ENCODE measurements at places on chromosomes 16 and 17.

DNA sequence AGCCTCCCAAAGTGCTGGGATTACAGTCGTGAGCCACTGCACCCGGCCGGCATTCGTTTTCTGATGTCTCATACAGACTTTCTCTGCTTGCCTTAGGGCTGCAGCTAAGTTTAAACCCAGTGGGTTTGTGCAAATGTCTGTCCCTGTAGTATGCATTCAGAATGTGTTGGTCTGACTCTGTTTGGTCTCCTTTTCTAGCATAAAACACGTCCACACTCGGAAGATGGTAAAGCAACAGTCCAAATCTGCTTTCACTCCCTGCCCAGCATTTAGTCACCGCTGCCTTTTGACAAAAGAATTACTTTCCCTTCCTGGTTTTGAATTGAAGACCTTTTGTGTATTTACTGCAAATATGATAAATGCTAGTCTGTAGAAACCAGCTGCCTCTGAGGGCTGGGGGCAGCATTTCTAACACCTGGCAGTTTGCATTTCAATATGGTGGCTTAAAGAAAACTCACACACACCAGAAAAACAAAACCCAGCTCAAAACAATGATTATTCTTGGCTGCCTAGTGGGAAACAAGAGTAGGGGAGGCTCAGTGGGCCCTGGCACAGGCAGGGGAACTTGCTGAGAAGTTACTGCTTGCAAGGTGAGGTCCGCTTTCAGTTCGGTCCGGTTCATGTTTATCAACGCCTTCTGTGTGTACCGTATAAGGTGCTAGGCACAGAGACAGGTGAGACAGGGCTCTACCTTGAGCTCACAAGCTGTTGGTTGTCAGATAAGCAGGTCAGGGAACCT lies 56.9 kb downstream of the MSI2 start:
- DNase-seq, result no peak

DNA sequence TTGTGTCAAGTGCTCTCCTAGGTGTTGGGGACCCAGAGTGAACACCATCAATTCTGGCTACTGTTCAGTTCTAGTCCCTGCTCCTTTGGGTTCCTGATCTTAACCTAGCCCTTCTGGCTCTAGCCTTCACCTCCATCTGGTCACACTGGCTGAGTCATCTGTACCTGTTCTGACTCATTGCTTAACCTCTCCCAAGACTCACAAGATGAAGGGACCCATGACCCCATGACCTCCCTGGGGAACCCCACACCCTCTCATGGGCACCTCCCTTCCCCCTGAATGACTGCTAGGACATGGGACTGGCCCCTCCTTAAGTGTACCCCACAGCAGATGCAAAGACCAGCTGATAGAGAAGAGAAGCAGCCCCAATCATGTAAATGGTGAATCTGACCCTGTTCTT lies 345.8 kb upstream of the CDH5 start:
- DNase-seq, result no peak

- no peak for DNase-seq
These were observed 13.9 kb downstream of the RECQL5 start for GRCh38 chr17:75652934-75653549.

DNA sequence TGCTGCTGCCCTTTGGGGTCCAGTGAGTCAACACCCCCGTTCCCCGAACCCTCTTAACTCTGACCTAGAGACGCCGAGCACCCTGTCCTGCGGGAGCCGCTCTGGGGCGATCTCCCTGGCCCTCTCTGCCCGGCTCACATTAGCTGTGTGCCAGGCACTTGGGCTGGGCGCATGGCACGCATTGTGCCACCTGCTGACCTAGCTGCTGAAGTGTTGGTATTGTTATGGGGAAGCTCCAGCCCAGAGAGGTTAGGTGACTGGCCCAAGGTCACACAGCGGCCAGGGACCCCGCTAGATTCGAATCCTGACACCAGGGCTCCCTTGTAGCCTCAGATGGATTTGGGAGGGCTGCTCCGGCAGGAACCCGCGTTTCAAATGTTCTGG lies 1.1 kb downstream of the HSD17B1 start:
- DNase-seq, result no peak

GRCh38 chr17:13953841-13954240 lies 115.5 kb upstream of the COX10 start:
- DNase-seq, result peak; percentile 40

GRCh38 chr16:3013998-3014690 lies 1.4 kb downstream of the CLDN9 start:
- DNase-seq, result no peak

- no peak for DNase-seq
These were observed 54.3 kb upstream of the RBFOX3 start for GRCh38 chr17:79664930-79665737.

DNA sequence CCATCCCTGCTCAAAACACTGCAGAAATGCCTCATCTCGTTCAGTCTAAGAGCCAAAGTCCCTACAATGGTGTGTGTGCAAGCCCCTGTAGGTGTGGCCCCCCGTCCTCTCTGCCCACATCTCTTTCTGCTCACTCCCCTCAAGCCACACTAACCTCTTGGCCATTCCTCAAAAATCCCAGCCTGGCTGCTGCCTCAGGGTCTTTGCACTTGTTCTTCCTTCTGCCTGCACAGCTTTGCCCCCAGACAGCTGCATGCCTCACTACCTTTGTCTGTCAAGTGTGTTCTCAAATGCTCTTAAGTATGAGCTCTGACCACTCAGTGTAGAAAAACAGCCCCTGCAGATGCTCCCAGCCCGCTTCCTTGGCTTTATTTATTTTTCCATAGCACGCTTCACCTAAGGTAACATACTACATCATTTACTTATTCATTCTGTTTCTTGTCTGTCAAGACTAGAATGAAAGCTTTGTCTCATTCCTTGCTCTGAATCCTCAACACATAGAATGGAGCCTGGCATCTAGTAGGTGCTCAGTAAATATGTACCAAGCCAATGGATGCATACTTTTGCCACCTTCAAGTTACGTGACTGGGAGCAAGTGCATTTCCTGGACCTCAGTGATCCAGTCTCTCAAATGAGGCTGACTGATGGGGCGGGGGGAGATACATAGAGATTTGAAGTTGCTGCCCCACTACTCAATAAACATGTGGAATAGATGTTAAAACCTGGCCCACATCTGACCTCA lies 38.1 kb downstream of the RAI1 start:
- no peak for DNase-seq

DNA sequence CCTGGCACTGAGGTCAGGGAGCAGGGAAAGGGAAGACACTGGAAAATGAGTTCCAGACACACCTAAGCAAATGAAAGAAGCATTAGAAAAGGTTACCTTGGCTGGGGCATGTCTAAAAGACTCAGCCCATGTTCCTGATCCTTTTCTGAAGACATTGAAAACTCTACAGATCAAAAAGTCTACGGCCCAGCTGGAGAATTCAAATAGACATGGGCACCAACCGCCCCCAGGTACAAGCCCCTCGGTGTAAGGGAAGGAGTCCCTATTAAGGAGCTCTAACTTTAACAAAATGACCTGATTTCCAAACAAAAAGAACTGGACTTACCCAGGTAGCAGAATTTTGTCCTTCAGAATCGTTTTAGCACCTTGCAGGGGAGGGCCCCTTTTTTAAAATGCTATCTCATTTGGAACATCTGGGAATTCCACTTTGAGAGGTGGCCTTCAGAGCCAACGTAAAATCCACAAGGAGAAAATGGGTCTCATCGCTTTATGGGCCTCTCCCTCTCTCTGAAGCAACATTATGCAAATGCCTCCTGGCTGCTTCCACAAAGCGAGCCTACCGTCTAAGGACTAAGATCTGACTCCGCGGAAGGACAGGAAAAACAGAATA lies 43.6 kb upstream of the RBFOX3 start:
- DNase-seq, result no peak

GRCh38 chr16:75151798-75152197 lies 3.5 kb downstream of the ZFP1 start:
- no peak for DNase-seq

- DNase-seq, result no peak
These were observed 9.0 kb downstream of the NTAN1 start for GRCh38 chr16:15046692-15047376.

- DNase-seq, result no peak
These were observed 6.6 kb upstream of the PMP22 start for GRCh38 chr17:15271741-15272140.

DNA sequence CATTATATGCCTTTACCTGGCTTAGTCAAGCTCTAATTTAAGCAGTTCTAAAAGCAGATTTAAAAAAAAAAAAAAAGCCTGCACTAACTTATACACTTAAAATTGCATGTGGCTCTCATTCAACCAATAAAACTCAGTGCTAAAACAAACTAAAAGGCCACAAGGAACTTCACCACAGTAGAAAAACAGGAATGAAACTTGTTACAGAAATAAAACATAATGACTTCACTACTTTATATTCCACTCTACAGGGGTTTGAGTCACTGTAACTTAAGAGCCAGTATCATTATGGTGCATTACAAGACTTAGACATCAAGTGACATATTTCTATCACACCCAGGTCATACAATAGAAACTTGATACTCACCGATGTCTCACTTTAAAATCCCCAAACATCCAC lies 11.1 kb downstream of the CA10 start:
- DNase-seq, result no peak

GRCh38 chr17:61159221-61159814 lies 240.3 kb upstream of the TBX2 start:
- DNase-seq, result no peak

GRCh38 chr16:89811321-89811720 lies 5.1 kb downstream of the FANCA start:
- DNase-seq, result no peak

- DNase-seq, result no peak
These were observed 5.1 kb downstream of the ANKFN1 start for GRCh38 chr17:56158344-56158743.

DNA sequence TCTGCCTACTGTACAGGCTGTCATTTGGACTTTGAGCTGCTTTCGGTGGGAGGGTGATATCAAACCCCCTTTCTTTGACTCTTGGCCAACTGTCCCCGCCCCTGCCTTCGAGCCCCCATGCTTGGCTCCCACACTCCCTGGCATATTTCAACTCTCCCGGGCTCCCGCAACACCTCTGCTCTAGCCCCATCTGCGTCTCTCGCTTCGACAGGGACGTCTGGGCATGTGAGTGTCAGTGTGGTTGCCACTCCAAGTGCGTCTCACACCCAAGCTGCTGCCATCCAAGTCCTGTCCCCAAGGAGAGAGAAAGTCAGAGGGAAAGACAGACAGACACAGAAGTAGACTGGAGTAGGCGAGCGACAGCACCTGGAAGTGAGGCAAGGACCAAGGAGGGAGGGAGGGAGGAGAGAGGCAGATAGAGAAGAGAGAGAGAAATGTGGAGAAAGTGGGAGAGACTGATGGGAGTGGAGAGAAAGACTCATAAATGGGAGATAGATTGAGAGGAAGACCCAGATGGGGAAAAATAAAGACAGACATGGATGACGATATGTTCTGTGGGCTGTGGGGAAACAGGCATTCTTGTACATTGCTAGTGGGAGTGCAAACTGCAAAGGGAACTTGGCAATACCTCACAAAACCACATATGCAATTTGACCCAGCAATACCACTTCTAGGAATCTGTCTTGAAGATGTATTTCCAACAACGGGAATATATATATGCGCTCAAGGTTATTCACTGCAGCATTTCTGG lies 11.8 kb downstream of the STARD3 start:
- peak; percentile 65 for DNase-seq

DNA sequence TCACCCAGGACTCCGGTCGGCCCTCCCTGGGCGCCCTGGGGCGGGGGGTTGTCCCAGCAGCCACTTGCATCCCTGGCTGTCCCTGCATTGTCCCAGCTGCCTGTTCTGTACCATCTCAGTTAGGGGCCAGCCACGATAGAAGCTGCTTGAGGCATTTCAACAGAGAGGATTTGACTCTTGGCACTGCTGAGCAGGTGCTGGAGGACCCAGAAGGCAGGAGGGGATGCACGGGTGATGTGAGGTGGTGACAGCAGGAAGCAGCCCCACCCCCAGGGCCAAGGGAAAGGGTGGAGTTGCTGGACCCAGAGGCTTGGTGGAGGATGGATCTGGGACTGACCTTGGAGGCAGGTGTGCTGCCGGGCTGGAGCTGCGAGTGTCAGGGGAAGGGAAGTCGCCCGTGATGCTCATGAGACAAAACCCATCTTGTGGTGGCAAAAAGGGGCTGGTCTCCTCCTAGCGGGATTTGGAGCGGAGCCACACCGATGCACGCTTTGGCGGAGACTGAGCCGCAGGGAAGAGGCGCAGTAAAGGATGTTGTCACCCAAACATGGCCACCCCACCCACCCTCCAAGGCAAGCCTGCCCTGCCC lies 188.0 kb upstream of the GSE1 start:
- DNase-seq, result no peak

GRCh38 chr17:36507266-36507665 lies 20.8 kb downstream of the ZNHIT3 start:
- DNase-seq, result no peak

DNA sequence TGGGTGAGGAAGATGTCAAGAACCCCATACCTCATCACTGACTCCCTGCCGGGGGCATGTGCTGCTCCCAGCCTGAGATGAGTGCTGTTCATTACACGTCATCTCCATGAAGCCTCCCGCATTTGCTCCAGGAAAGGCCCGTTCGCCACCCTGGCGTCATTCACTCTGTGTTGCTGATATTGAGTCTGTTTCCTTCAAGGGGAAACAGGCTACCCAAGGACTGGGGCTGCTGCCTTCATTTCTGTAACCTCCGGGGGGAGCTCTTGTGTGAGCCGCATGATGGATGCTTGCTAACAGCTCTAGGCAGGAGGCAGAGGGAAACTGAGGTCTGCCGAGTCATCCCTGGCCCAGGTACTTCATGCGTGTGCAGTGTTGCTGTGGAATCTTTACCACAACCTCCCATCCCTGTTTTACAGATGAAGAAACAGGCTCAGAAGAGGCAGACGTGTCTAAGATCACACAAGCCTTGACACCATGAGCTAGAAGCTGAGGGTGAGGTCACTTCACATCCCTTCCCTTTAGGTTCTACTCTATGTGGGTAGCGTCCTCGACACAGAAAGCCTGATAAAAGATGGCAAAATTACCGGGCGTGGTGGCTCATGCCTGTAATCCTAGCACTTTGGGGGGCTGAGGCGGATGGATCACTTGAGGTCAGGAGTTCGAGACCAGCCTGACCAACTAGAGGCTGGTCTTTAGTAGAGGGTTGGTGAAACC lies 3.5 kb upstream of the ARMC5 start:
- no peak for DNase-seq

- no peak for DNase-seq
These were observed 13.0 kb downstream of the GPR142 start for GRCh38 chr17:74380086-74380958.

DNA sequence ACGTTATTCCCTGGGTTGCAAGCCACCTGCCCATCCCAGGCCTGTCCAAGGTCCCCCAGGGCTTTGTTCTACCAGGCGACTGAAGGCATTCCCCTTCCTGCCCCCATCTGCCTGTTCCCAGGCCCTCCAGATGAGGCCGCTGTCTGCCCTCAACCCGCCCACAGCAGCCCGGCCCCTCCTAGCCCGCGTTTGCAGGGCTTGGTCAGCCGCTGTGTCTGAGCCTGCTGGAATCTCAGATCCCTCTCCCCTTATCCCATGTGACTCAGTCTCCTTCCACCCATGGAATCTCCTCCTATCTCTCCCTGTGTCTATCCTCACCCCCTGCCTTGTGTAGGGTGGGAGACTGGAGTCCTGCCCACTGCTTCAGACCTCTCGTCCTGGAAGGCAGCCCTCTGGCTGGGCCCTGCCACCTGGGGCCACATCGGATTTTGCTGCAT lies 186.0 kb upstream of the TNRC6C start:
- DNase-seq, result no peak

GRCh38 chr16:88391144-88391850 lies 8.5 kb downstream of the ZNF469 start:
- DNase-seq, result no peak
